ENCODE measurements at places on chromosomes 7 and 10.

GRCh38 chr10:60537697-60538096 lies 148.0 kb upstream of the ANK3 start:
- no peak for DNase-seq

DNA sequence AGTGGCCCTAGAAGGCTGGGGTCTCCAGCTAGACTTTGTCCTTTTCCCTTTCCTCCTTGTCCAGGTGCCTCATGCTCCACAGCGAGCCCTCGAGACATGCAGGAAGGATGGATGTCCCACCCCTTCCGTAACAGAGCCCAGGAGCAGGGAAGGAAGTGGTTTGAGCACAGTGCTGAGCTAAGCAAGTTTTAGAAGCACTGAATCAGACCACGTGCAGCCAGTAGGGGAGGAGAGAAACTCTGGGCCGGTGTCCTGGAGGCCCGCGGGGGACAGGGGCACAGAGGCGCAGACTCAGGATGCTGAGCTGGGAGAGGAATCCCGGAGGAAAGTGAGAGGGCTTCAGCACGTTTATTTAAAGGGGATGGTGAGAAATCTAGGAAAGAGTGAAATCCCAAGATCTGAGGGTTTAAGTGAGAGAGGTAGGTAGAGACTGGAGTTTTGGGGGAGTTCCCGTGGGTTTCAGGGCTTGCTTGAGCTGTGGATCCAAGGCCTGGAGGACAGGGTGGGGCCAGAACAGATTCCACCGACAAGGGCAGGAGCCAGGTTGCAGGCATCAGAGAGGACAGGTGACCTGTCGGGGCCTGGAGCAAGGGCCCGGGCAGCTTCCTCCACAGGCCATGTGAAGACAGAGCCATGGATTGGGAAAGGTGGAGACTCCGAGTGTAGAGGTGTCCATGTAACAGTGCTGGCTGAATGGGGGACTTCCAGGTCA lies 4.4 kb upstream of the IRF5 start:
- no peak for DNase-seq

GRCh38 chr10:62381385-62382102 lies 7.4 kb downstream of the ZNF365 start:
- no peak for DNase-seq

- DNase-seq, result no peak
Measured at GRCh38 chr7:15648461-15648961, 38.0 kb downstream of the MEOX2 start.

Data from frontal cortex (tissue), 4 donors.